ENCODE measurements at places on chromosomes 3 and 15.

- DNase-seq: no peak
Measured at GRCh38 chr3:191076903-191077552, 122.0 kb upstream of the OSTN start.

- no peak for DNase-seq
Measured at GRCh38 chr3:146313746-146314111, 62.8 kb upstream of the PLSCR4 start.

GRCh38 chr3:172444821-172445220, 3.4 kb downstream of the GHSR start:
- no peak for DNase-seq

DNA sequence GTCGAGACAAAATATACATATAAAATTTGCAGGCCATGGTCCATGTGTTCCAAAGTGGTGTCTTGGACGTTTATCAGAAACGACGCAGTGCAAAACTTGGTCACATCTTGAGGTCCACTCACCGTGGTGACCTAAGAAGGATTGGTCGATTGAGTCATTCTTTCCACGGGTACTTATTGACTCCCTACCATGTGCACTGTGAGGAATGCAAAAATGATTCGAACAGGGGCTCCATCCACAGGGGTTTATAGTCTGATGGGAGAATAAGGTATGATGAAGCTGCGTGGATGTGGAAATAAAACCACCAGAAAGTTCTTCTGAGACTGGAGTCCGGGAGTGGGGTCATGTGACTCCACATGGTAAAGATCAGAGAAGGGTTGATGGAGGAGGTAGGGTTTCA, 185.2 kb downstream of the ITPR1 start:
- no peak for DNase-seq

DNA sequence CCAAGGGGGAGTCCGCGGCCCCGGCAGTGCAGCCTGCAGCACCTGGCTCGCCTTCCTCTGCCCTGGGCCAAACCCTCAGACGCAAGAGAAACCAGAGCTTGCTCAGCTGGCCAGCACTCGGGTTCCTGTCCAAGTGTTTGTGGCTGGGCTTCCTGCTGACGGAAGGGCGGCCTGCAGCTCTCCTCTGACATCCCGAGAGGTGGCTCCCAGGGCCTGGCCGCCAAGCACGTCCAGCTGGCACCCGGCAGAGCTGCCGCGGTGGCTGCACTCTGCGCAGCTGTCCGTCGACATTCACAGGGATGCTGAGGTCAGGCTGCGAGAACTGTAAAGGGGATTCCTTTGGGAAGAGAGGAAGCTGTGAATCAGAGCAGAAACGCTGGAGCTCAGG, 85.6 kb downstream of the CPN2 start:
- DNase-seq: no peak

- no peak for DNase-seq
Measured at GRCh38 chr3:126116526-126116925, 32.6 kb upstream of the SLC41A3 start.
